Aorta (tissue), 5 donors: ENCODE measurements at places on chromosomes 4 and X. TPM values are rescaled to one million over a fixed set of nuclear protein-coding genes. Genes with fewer than 3 reads are reported as not detected.

The CISD2 gene
- total RNA-seq, result 19.3 TPM

The MAGEE2 gene
- not detected for total RNA-seq

The PNMA5 gene
- not detected for total RNA-seq

DNA sequence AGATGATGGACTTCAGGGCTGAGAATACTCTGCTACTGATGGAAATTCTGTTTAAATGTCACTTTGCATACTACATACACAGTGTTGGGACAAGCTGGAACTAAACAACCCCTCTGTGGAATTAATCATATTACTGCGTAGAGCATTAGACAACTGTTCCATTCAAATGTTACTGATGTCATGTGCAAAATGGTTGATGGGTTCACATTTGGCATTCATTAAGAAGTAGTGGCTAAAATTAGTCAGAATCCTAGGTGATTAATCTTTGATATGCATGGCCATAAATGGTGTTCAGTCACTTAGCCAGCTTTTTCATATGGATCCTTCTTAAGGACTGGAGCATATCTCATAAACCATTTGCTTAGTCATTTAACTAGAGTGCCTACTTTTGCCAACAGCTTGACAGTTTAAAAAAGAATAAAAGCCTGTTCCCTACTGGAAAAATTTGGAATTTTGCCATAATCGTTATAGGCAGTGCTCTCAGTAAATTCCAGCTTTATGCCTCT, 105.2 kb downstream of the RNF150 start:
- H3K36me3 ChIP-seq, result no peaks in the 10 kb centered on the region
- H3K4me1 ChIP-seq, result no peaks in the 10 kb centered on the region
- no peak overlapping the region for H3K4me3 ChIP-seq
- DNase-seq, result no peak
- no peaks in the 10 kb centered on the region for H3K27me3 ChIP-seq
- no peak overlapping the region for H3K27ac ChIP-seq

DNA sequence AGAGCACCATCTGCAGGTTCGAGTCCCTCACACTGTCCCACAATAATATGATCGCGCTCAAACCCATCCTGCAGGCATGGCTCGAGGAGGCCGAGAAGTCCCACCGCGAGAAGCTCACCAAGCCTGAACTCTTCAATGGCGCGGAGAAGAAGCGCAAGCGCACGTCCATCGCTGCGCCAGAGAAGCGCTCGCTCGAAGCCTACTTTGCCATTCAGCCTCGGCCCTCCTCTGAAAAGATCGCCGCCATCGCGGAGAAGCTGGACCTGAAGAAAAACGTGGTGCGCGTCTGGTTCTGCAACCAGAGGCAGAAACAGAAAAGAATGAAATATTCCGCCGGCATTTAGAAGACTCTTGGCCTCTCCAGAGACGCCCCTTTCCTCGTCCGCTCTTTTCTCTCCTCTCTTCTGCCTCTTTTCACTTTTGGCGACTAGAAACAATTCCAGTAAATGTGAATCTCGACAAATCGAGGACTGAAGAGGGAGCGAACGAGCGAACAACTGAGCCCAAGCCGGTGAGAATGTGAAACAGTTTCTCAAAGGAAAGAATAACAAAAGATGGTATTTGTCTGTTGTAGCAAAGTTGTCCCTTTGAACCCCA, 1.9 kb downstream of the POU4F2 start:
- no peaks in the 10 kb centered on the region for H3K4me1 ChIP-seq
- H3K27me3 ChIP-seq, result no peaks in the 10 kb centered on the region
- H3K36me3 ChIP-seq, result no peaks in the 10 kb centered on the region
- H3K4me3 ChIP-seq, result no peak overlapping the region
- H3K27ac ChIP-seq, result no peak overlapping the region
- no peak for DNase-seq

- H3K4me3 ChIP-seq, result no peak overlapping the region
- no peaks in the 10 kb centered on the region for H3K4me1 ChIP-seq
- no peak overlapping the region for H3K27ac ChIP-seq
- H3K27me3 ChIP-seq, result no peaks in the 10 kb centered on the region
These were observed 225.8 kb downstream of the FGF13 start for GRCh38 chrX:138485767-138486166.

DNA sequence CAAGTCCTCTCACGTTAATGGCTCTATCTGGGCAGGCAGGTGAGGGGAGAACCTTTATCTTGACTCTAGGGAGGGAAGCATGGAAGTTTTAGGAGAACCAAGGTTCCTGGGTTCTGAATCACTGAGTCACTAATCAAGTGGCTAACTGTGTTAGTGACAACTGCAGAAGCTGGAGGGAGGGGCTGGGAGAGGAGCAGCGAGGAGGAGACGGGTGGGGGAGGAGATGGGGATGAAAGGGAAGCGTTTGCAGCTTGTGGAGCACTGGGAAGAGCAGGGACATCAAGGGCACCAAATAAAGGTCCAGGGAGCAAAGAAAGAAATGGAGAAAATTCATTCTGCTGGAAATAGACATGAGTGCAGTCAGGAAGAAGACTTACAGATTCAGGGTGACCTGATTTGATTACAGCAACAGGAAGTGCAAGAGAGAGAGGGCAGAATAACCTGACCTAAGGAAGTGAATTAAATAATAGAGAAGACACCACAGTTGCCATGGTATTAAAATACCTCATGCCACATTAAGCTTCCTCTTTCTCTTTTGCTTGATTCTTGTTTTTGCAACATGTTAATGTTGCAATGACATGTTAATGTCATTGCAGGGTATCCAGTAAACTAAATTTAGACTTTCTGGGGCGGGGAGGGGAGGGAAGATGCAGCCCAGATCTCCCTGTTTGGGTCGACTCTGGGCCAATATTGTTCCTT, 4.5 kb upstream of the SETD7 start:
- no peak overlapping the region for H3K27ac ChIP-seq
- no peaks in the 10 kb centered on the region for H3K4me1 ChIP-seq
- no peak overlapping the region for H3K4me3 ChIP-seq
- H3K36me3 ChIP-seq, result no peaks in the 10 kb centered on the region

DNA sequence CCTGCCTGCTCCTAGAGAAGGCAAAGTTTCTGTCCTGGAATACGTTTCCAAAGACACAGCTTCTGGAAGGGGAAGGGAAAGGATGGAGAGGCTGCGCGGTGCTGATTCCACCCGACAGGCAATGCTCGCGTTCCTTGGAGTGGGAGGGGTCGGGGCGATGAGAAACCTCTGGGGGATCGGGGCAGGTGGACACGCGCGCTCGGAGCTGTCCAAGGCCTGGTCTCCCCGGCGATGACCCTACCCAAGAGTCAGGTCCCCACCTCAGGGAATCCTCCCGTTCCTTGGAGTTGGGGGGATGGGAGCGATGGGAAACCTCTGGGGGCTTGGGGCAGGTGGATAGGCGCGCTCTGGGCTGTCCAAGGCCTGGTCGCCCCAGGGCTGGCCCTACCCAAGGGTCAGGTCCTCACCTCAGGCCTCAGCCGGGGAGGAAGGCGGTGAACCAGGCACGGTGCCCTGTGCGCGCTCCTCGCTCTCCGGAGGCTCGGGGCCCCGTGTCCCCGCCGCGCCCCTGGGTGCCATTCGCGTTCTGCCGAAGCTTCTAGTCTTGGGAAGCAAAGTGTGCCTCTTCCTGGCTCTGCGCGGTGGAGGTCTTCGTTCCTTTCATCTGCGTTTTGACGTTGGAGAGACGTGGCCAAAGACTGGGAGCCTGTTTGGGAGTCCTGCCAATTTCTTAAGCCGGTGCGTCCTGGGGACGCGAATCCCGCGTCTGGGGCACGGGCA, 10.6 kb upstream of the SHOX start:
- no peaks in the 10 kb centered on the region for H3K36me3 ChIP-seq
- no peaks in the 10 kb centered on the region for H3K27me3 ChIP-seq
- no peak overlapping the region for H3K27ac ChIP-seq
- peak; percentile 11 for DNase-seq

- no peaks in the 10 kb centered on the region for H3K36me3 ChIP-seq
- H3K27ac ChIP-seq, result no peak overlapping the region
- H3K4me3 ChIP-seq, result no peak overlapping the region
- H3K4me1 ChIP-seq, result no peaks in the 10 kb centered on the region
- H3K27me3 ChIP-seq, result no peaks in the 10 kb centered on the region
- no peak for DNase-seq
These were observed 35.0 kb downstream of the NUDT11 start for GRCh38 chrX:51461053-51462044.

DNA sequence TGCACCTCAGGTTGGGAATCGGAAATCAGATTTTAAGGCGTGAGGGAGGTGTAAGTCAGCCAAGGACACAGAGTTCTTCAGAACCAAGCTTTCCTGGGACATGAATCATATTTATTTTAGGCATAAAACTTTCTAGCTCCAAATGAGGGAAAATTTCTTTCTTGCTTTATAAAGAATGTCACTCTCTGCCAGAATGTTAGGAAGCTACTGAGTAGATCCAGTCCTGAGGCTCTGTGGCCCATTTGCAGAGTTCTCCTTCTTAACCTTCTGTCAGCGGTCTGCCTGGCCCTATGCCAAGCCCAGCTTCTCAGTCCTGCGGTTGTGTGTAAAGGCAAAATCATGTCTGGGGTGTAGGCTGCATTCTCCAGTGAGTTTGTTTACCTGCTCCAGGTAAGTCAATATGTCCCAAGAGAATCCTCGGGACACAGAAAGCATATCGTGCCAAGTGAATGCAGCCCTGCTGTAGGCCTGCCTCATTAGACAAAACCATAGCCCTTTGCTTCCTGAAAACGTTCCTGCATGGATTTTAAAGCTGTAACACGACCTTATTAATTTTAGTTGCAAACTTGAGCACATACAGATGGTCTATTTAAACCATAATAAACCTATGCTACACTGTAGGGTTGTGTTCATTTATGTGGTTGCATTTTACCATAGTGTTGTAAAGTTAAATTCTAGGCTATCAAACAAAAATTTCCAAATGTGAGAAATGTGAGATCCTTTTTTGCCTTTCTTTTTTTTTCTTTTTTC, 29.2 kb upstream of the CCNI start:
- H3K27me3 ChIP-seq, result no peaks in the 10 kb centered on the region
- H3K4me3 ChIP-seq, result no peak overlapping the region
- no peaks in the 10 kb centered on the region for H3K4me1 ChIP-seq
- peak; percentile 93 for DNase-seq

- no peak overlapping the region for H3K4me3 ChIP-seq
- no peak overlapping the region for H3K27ac ChIP-seq
- DNase-seq, result no peak
- no peaks in the 10 kb centered on the region for H3K36me3 ChIP-seq
These were observed 80.8 kb upstream of the ACSL1 start for GRCh38 chr4:184906480-184907097.

DNA sequence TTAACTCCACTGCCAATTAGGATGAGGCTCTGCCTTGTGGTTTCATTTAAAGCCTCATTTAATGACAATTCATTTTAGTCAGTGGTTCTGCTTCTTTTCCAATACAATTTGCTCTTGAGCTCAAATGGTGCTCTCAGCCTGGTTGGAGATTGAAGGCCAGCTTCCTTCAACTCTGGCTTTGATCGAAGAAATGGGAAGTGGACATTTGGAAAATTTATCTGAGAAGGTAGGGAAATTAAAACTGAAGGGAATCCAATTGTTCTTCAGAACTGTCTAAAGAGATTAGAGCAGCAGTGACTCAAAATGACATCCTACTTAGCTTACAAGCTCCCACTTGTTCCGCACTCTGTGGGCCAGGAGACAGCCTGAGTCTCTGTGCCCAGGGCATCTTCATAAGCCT, 206.8 kb downstream of the SMARCA1 start:
- DNase-seq, result no peak
- no peaks in the 10 kb centered on the region for H3K36me3 ChIP-seq
- no peak overlapping the region for H3K4me3 ChIP-seq
- H3K27ac ChIP-seq, result no peak overlapping the region

DNA sequence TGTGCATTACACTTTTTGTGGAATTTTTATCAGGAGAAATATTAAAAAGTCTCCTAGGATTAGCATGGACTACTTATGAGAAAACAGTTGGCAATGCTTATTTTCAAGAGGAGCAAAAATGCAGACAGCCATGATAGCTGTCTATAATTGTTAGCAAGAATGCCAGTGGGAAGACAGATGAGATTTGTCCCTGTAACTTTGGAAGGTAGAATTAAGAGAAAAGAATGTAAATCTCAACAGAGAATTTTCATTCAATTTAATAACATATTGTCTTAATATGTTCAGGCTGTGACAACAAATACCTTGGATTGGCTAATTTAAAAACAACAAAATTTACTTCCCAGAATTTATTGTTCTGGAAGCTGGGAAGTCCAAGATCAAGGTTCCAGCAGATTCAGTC, 349.2 kb downstream of the IQCM start:
- H3K27me3 ChIP-seq, result no peaks in the 10 kb centered on the region
- no peak for DNase-seq
- H3K4me3 ChIP-seq, result no peak overlapping the region
- H3K4me1 ChIP-seq, result no peaks in the 10 kb centered on the region

DNA sequence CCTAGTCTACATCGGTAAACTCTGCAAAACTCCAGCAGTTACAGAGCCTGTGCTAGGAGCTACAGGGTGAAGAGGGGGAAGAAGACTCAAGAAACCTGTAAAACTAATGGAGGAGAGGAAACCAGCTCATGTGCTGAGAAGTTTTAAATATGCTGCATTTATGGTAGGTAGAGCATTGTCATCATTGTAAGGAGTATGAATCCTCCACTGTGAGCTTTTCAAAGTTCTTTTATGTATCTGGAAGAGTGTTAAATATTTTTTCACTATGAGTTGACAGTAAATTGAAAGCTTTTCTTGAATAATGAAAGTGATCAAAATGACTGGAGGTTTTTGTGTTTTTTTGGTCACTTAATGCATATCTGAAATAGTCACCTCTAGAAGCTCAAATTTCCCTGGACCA, 46.2 kb downstream of the SEPTIN11 start:
- H3K27me3 ChIP-seq, result no peaks in the 10 kb centered on the region
- no peak overlapping the region for H3K27ac ChIP-seq
- no peaks in the 10 kb centered on the region for H3K4me1 ChIP-seq
- DNase-seq, result no peak
- peaks cover 9% of the 10 kb centered on the region for H3K36me3 ChIP-seq

GRCh38 chr4:77293426-77293825, 136.4 kb downstream of the CCNG2 start:
- no peaks in the 10 kb centered on the region for H3K36me3 ChIP-seq
- H3K4me3 ChIP-seq, result no peak overlapping the region
- no peak for DNase-seq

DNA sequence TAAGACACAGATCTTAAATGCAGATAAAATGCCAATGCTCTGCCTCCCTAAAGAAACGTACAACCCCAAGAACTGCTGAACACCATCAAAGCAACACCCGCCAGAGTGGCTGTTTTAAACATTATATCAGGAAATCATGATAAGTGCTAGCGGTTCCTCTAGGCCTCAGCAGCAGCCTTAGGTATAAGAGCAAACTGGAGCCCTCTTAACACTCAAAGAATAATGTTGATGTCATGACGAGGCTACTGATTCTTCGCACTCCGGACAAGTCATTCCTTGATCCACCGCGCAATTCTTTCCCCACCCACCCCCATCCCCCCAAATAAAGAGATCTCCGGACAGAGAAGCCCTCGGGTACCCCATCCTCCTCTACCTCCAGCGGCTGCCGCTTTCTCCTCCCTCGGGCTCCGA, 507 bp downstream of the LIN54 start:
- no peaks in the 10 kb centered on the region for H3K36me3 ChIP-seq
- no peaks in the 10 kb centered on the region for H3K4me1 ChIP-seq
- peak overlapping the region; percentile 94 for H3K27ac ChIP-seq
- H3K4me3 ChIP-seq, result peak overlapping the region; percentile 100
- no peak for DNase-seq
- no peaks in the 10 kb centered on the region for H3K27me3 ChIP-seq
